ENCODE measurements at places on chromosomes 1 and 21.

DNA sequence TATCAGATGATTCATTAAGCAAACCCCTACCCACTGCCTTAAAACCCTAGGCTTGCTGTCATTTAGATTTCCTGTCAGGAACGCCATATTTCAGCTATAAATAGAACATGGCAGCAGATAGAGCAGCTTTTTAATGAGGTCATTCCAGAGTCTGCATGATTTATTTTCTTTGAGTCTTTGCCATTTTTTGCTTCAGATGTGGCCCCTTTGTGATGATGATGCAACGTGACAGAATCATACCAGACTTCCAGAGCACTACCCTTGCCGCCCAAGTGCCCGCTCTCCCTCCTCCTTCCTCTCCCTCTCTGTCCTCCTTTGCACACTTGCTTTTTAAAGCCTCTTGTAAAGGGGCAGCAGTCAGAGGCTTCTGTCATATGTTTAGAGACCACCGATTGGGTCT, 55.5 kb upstream of the TRIM67 start:
- peak; percentile 34 for DNase-seq

GRCh38 chr1:30379684-30380624, 343.4 kb downstream of the MATN1 start:
- DNase-seq: peak; percentile 76

DNA sequence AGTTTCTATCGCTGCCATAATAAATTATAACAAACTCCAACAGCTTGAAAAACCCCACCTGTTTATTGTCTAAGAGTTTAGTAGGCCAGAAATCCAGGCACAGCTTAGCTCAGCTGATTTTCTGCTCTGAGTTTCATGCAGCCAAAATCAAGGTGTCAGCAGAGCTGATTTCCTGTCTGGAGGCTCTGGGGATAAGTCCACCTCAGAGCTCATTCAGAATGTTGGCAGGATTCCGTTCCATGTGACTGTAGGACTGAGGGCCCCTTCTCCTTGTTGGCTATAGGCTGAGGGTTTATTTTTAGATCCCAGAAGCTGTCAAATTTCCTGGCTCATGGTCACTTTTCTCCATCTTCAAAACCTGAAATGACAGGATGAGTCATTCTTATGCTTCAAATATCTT, 91.6 kb upstream of the CHODL start:
- DNase-seq: no peak

DNA sequence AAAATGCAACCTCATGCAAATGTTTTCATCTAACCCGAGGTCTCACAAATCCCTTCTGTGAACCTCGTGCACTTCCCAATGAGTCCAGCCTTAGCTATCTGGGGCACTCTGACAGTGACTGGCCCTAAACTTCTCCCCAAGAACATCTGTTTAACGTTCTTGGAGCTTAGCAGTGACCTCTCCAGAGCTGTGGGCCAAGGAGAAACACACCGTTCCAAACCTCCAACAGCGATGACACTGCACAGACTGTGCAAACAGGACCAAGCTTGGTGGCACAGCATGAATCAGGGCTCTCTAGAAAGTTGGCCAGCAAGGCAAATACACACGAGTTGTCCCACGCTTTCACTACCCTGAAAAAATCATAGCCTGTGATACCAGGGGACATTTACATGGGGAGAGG, 15.8 kb downstream of the BEND5 start:
- no peak for DNase-seq

GRCh38 chr1:87899017-87899416, 570.3 kb downstream of the LMO4 start:
- DNase-seq: no peak

DNA sequence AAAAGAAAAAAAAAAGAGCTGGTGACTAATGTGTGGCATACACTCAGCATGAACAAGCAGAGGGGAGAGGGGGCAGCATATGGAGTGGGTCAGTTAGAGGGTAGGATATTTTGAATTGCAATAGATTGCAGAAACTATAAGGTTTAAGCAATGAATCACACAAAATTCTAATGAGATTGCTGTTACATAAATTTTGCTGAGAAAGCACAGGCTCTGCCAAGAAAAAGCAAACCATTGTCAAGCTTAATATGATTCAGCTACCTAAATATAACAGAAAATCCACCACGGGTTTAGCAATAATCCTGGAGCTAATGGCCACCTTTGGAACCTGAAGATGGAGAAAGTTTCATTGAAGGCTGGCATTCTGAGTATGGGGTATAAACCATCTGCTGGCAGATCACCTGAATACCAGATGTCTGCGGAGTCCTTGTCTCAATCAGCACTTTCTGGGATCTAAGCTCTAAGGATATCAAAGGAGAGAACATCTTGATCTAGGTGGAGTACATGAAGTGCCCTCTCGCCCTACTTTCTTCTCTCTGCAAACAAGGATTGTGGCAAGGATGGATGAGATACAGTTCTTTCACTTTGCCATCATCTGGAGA, 30.3 kb upstream of the ANGPTL7 start:
- peak; percentile 38 for DNase-seq

DNA sequence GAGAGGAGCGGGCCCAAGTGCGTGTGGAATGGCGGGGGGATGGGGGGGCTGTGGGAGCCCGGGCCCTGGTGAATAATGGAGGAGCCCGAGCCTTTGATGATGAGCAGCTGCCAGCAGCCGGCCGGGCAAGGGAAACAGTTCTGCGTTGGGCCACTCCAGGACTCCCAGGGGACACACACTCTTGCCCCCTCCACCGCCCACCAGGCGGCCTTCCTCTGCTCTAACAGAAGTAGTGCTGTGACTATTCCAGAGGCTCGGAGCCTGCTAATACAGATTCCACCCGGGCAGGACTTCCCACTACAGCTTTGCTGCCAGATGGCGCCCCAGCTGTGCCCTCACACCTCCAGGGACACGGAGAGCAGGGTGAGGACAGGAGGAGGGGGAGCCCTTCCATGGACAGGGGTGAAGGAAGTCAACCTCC, 48.2 kb upstream of the LRP8 start:
- no peak for DNase-seq

- DNase-seq: peak; percentile 75
These were observed 249.3 kb upstream of the DUSP10 start for GRCh38 chr1:221991221-221991620.

DNA sequence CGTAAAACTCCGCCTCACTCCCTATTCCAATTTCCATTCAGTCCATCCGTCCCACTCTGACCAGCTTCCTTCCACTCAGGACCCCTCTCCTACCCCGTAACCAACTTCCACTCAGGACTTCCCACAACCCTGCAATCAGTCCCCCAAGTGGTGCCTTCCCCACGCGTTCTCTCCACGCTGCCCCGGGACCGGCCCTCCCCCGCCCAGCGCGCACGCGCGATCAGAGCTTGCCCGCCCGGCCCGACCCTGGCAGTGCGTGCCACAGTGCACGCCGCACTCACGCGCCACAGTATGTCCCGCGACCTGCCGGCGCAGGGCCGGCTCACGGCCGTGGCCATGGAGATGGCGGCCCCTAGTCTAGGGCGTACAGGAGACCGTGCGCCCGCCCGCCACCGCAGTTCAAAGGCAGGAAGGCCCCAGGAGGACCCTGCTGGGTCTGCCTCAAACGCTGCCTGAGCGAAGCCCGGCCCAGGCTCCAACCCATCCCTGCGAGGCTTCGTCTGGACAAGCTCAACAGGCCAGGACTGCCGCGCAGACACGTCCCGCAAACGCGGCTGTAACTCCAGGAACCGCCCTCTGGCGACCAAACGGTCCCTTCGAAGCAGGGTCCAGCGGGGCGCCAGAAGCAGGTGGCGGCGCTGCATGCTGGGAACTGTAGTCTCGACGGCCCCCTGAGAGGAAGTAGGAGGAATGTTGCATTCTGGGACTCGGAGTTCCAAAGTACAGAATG, at the start of gene NDC1:
Gene NDC1, minus strand, starts transcription at position 373 of the 730 bp plus-strand sequence. Its CDS starts 35 bp downstream, at position 338.
- peak; percentile 96 for DNase-seq

GRCh38 chr1:10528066-10529014, 53.6 kb downstream of the PEX14 start:
- no peak for DNase-seq

- no peak for DNase-seq
These were observed 2164.2 kb downstream of the NCAM2 start for GRCh38 chr21:23162198-23162946.

DNA sequence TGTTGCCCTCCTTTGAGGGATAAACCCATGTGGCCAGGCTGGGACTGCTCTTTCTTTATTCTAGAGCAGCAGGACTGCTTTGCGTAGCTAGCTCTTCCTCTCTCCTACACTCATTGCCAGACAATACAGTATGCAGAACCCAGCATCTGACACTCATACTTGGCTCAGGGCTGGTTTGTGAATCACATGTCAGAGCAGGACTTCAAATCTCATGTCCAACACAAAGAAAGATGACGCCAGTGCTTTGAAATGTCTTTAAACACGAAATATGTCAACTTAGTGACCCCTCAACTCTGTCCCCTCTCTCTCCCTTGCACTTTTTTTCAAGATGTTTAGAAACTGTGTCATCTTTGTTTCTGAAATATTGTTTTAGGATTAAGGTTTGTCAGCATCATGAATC, 135.0 kb downstream of the TGFB2 start:
- DNase-seq: no peak

- peak; percentile 71 for DNase-seq
These were observed 647.7 kb downstream of the LTN1 start for GRCh38 chr21:28344985-28345384.

Data from MV-4-11 (cell line).